ENCODE measurements at places on chromosomes 3 and 15.

DNA sequence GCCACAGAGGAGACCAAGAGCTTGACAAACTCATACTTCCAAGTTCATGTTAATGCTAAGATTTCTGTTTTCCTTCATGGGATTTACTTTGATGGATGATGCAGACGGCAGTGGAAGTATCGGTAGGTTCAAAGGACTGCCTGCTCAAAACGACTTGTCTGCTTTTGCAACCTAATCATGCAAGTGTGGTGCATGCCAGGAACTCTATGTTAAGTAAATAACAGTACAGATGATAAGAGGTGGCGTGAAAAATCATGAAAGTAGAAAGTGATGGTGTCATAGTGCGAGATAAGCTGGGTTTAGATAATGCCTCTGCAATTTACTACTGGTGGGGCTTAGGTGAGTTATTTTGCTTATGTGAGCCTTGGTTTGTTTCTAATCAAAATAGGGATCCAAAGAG is 14.7 kb upstream of the LMCD1 start:
- no peak for DNase-seq

DNA sequence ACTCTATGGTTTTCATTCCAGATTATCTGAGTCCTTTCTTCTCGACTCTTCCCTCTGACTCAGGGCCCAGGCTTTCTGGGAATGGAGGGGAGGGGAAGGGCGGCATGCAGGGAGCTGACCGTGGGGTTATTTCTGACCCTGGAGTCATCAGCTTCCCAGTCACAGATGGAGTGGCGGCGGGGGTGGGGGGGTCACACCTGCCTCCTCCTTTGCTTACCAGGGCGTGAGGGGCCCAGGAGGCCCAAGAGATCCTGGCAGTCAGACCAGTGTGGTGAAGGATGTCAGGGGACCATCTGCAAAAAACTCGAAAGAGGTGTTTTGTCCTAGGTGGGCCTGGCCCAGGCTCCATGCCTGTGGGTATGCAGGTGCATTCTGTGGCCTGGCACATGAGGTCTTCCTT is 996 bp upstream of the XIRP1 start:
- no peak for DNase-seq

DNA sequence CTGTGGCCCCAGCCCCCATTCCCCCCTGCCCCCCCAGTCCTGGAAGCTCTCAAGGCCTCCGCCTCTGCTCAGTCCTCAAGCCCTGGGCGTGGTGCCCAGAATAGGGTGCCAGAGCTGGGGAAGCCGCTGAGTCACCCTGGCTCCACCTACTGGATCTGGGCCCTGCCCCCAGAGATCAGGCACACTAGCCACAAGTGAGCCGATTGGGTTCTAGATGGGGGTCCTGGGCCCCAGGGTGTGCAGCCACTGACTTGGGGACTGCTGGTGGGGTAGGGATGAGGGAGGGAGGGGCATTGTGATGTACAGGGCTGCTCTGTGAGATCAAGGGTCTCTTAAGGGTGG is 5.7 kb downstream of the EIF4G1 start:
- no peak for DNase-seq

GRCh38 chr3:69490971-69491370 is 105.1 kb upstream of the FRMD4B start:
- no peak for DNase-seq

- DNase-seq = no peak
Measured at GRCh38 chr15:83746231-83746630, 92.3 kb downstream of the ADAMTSL3 start.

GRCh38 chr3:189308608-189309007 is 136.8 kb downstream of the TPRG1 start:
- no peak for DNase-seq
